ENCODE measurements at places on chromosomes 4 and X.

DNA sequence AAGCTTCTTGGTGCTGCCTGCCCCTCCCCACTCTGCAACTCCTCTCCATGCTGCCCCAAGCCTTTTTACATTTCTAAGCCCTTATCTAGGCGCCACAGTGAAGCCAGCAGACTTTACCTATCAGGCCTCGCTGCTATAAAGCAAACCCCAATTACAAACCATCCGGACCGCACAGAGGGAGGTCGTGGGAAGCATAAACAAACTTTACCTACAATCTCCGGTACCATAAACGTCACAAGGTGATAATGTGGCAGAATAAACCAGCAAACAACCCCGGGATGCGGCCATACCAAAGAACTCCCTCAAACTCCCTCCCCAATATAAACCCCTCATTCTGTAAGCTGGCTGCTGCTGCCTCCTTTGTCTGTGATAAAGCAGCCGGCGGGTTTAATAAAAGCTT is 54.0 kb upstream of the ZCCHC13 start:
- peak overlapping the region; percentile 66 for H3K27ac ChIP-seq
- H3K4me3 ChIP-seq: no peak overlapping the region
- no peaks in the 10 kb centered on the region for H3K27me3 ChIP-seq
- H3K36me3 ChIP-seq: peaks cover 6% of the 10 kb centered on the region
- H3K4me1 ChIP-seq: peaks cover 37% of the 10 kb centered on the region
- DNase-seq: no peak

DNA sequence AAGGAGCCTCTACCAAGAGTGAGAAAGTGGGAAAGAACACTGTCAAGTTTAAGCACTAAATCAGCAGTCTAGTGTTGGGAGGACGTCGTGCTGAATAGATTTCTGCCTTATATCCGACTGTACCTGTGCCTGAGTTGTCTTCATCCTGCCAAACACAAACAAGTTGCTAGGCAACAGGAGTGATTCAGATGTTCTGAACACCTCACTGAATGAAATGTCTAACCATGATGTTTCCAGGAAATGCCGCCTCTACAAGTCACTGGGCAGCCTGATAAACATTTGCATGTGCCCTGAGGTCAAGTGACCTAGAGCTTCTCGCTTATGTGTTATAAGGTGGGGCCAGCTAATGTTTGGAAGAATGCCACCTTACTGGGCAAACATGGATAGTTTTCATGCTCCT is 37.9 kb downstream of the SGMS2 start:
- H3K4me1 ChIP-seq: peaks cover 46% of the 10 kb centered on the region
- H3K27ac ChIP-seq: peak overlapping the region; percentile 71
- no peak overlapping the region for H3K4me3 ChIP-seq
- no peak for DNase-seq
- no peaks in the 10 kb centered on the region for H3K27me3 ChIP-seq
- no peaks in the 10 kb centered on the region for H3K36me3 ChIP-seq

DNA sequence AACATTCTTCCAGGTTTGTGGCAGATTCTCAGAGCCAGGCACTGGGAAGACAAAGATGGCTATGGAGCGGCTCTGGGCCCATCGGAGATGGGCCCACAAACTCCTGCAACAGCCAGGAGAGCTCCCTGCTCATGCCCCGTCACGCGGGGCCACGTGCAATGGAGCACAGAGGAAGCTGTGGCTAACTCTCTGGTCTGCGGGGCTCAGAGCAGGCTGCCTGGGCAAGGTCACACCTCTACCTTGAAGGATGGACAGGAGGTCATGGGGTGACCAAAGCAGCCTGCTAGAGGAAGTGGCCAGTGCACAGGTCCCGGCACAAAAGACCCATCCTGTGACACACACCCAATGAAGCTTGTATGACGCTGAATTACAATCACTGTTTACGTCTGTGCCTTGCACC is 45.2 kb downstream of the C4orf50 start:
- H3K27ac ChIP-seq: no peak overlapping the region
- H3K4me3 ChIP-seq: no peak overlapping the region
- H3K4me1 ChIP-seq: no peaks in the 10 kb centered on the region

- peak; percentile 74 for DNase-seq
- peaks cover 12% of the 10 kb centered on the region for H3K4me1 ChIP-seq
Observed at GRCh38 chrX:34656842-34657725, at the start of gene TMEM47. TMEM47 (minus strand) TSS chrX:34657285; CDS start chrX:34657029, 256 bp downstream.

Data from left ventricle myocardium inferior (tissue), 1 donor.